ENCODE measurements at places on chromosomes 5 and 9.

DNA sequence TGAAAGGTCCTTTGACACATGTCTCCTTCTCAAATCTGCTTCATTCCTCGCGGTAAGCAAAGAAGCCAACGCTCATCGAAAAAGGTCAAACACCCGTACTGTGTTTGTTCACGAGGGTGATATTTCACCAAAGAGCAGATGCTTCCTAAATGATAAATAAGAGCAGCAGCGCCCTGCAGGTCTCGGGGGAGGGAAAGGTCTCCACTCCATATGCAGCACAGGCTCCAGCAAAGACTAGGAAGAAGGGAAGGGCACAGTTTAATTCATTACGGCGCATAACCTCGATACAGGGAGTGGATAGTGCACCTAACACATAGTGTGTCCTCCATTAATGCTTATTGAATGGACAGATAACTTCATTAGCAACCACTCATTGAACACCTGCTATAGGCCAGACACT is 593.3 kb downstream of the CDK5RAP2 start:
- DNase-seq = no peak

DNA sequence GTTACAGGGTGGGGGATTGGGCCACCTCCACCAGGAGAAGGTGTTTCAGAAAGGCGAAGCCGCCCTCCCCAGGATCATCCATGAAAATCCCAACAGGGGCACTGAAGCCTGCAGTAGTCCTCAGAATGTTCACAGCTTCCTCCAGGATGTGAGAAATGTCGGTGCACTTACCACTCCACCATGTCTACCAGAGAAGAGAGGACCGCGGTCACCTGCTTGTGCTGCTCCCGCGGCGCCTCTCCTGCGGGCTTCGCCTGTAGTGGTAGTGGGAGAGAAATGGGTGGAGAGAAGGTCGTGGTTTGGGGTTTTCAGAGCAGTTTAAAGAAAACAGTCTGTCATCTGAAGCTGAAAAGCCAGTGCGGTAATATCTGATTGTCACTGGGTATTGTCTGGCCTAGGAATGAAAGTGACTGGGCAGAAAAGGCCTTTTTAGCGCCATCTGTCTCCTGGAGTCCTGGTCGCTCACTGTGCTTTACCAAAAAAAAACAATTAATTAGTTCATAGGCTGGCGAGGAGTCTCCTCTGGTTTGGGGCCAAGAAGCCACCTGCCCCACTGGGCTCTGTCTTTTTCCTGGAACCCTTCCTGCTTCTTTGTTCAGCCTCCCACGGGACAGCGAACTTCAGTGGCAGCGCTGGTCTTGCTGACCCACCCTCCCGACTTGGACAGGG is 23.0 kb upstream of the PPP1R26 start:
- no peak for DNase-seq

GRCh38 chr9:112839331-112839730 is 51.3 kb downstream of the SLC46A2 start:
- no peak for DNase-seq

GRCh38 chr9:93120846-93121315 is 13.2 kb downstream of the NINJ1 start:
- no peak for DNase-seq

- no peak for DNase-seq
Measured at GRCh38 chr9:38384990-38385848, 7.3 kb upstream of the ALDH1B1 start.

- no peak for DNase-seq
Measured at GRCh38 chr5:121156565-121156964, 692.5 kb downstream of the PRR16 start.

- DNase-seq = no peak
Measured at GRCh38 chr9:77594963-77595362, 53.2 kb downstream of the GNA14 start.

DNA sequence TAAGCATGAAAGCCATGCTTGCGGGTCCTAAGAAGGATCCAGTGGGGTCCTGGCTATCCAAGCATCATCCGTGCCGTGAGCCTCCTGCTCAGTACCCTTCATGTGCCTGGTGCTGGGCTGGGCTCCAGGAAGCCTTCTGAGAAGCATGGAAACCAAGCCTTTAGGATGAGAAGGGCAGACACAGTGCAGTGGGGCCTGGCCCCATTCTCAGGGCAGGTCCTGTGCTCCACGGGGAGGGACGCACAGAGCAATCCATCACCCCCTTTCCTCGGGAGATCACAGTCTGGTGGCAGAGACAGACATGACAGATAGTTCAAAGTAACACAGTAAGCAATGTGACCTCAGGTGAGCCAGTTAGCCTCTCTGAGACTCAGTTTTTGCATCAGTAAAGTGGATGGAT is 76.9 kb downstream of the RGS3 start:
- DNase-seq = no peak

GRCh38 chr9:88234114-88234513 is 95.8 kb upstream of the SPATA31C2 start:
- no peak for DNase-seq

DNA sequence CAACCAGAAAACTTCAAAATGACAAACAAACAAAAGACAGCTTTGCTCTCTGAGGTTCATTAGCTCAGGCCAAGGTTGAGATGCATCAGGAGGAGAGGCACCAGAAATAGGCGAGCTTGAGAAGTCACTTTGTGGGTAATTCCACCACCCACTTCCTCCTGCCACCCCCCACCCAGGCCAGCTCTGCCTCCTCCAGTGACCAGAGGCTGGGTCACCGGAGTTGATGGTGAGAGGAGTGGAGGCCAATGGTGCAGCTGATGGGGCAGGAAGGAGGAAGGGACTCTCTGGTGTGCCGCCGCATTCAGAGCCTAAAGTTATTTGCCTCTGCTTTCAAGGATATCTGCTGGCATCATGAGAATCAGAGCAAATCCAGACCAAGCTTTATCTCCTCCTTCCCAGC is 73.8 kb upstream of the ASTN2 start:
- DNase-seq = no peak

GRCh38 chr9:125904155-125904851 is 157.1 kb downstream of the PBX3 start:
- DNase-seq = peak; percentile 18

DNA sequence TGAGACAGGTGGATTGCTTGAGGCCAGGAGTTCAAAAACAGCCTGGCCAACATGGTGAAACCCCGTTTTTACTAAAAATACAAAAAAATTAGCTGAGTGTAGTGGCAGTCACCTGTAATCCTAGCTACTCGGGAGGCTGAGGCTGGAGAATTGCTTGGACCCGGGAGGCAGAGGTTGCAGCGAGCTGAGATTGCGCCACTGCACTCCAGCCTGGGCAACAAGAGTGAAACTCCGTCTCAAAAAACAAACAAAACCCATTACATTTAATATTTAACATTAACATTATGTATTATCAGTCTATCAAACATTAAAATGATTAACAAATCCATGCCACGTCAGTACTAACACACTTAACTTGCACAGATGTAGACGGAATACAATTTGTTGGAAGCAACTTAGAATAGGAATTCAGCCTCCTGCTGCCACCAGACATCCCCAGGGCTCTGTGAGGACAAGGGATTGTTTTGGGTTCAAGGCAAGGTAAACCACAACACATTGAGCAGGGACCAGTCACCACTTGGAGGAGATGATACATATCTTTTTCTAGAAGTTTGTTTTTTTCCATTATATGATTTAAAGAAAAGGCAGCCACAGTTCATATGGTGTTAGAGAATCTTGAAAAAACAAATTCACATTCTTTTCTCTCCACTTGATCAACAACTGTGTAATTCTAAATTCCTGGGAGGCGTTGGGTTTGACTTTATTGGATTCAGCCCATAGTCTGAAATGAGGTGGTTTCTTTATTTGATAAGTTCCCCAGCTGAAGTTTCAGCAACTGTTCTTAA is 104.1 kb upstream of the BASP1 start:
- DNase-seq = no peak

- DNase-seq = no peak
Measured at GRCh38 chr5:68641211-68641610, 425.7 kb downstream of the PIK3R1 start.

- no peak for DNase-seq
Measured at GRCh38 chr5:125214080-125214479, 467.6 kb upstream of the ZNF608 start.

- DNase-seq = peak; percentile 38
Measured at GRCh38 chr9:110255463-110256379, 586 bp downstream of the TXN start.

DNA sequence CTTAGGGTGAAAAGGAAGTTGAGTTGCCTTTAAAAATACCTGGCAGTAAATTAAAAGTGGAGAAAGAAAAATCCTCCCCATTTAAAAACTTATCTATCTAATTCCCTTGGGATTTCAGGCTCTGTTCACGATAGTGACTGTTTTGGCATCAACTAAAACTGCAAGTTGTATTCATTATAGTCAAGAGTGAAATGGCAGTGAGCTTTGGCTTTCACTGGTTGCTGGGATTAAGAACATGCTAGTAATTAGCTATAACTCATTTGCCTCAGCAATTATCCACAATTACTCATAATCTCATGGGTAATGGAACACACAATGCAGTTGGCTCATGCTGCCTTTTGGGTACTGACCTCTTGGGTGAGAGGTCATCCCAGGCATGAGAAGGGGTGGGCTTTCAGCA is 250.1 kb downstream of the GAS1 start:
- no peak for DNase-seq

DNA sequence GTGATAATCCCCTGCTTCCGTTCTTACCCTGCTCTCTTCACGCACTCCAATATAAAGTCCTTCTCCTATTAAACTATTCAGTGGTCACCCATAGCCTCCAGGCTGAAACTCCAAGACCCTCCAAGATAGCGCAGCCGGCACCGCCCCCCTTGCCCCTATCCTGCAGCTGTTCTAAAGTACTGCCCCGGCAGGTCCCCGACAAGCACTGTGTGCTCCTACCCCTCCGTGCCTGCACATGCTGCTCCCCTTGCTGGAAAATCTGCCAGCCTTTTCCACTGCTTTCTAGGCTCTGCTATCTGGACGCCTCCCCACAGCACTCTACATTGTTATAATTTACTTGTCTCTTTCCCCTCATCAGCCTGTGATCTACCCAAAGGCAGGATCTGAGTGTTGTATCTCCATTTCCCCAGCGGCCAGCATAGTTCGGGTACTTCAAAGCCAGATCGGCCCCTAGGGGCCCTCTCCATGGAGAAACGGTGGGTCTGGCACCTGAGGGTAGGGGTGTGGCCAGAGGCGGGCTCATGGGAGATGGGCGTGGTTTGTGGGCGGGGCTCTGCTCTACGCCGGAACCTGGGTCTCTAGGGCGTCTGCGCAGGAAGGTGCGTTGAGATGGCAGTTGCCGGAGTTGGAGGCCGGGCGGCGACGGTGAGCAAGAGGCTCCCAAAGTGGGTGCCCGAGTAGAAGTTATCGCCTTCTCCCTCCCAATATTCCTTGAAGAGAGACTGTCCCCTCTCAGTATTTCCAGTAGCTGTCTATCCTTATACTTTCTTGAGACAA is 83.5 kb upstream of the RUSC2 start:
- no peak for DNase-seq

DNA sequence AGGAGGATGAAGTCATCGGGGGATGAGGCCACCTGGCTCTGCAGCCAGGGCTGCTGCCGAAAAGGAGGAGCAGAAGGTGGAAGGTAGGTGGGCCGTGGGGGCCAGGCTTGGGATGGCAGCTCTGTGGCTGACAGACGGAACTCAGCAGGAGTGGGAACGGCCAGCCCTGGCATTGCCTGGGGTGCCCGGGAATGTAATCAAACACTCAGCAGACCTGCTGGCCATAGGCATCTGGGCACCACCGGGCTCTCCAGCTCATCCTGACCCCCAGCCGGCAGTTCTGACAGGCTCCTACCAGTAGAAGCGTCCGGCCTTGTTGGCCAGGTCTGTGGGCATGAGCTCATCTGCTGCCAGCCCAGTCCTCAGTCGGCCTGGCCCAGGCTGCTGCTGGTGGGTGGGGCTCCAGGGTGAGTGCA is 4.3 kb upstream of the FAT2 start:
- no peak for DNase-seq

DNA sequence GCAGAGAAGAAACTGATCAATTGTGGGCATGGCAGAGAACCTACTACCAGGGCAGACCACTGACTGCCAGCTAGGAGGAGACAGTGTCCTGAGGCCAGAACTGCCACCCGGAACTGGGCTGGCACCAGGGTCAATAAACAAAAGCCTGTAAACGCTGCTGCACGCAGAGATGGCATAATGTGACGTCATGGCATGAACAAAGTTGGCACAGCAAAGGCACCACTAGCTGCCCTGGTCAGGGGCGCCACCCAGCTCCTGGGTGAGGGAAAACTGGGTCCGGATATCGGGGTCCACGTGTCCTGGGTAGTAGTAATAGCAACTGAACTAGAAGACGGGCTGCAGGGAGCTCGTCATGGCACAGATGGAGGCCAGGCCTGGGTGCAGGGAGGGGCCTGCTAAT is 32.1 kb downstream of the DYNC2I2 start:
- no peak for DNase-seq

DNA sequence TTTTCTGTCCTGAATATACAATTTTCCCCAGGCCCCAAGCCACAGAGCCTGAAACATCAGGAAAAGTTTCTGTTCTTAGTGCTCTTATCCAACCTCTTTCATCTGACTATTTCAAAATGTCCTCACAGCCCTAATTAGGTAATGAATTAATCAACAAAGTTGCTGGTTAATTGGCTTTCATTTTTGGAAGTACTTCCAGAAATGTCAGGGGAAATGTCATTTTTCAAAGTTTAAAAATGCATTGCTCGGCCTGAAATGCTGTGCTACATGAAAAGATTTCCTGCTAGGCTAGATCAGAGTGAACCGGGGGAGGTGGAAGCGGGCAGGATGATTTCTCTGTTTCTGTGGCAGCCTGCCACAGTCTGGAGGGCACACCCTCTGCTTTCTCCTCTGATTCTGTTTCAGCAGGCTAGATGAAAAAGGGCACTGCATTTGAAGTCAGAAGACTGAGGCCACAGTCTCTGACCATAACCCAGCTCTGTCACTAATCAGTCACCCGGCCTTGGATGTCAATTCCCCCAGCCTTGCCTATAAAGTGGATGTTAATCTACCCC is 55.9 kb upstream of the BARX1 start:
- no peak for DNase-seq

DNA sequence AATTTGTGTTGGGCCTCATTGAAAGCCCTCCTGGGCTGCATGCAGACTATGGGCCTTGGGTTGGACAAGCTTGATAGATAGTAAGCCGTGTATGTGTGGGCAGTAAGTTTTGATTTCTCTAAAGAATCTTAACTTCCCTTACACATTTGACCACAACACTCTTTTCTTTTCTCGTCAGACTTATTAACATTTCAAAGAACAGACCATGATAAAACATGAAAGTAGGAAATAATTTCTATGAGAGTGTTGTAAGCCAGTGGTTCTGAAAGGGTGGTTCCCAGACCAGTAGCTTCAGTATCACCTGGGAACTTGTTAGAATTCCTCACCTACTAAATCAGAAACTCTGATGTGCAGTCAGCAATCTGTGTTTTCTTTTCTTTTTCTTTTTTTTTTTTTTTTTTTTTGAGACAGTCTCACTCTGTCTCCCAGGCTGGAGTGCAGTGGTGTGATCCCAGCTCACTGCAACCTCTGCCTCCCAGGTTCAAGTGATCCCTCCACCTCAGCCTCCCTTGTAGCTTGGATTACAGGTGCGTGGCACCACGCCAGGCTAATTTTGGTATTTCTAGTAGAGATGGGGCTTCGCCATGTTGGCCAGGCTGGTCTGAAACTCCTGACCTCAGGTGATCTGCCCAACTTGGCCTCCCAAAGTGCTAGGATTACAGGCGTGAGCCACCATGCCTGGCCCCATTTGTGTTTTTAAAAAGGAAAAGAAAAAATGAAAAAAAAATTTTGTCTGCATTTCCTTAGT is 20.0 kb upstream of the GCNT1 start:
- no peak for DNase-seq

GRCh38 chr5:144691936-144692335 is 521.3 kb downstream of the KCTD16 start:
- DNase-seq = no peak

Measured in NCI-H526 (cell line).